Activated T-cell treated with anti-CD3 and anti-CD28 coated beads for 1 hour (primary cell): ENCODE measurements at places on chromosomes 6 and 20.

GRCh38 chr6:20211941-20212391 lies 303 bp downstream of the MBOAT1 start:
- no peak for DNase-seq

GRCh38 chr20:17987988-17988387 lies 19.2 kb downstream of the MGME1 start:
- DNase-seq = no peak

DNA sequence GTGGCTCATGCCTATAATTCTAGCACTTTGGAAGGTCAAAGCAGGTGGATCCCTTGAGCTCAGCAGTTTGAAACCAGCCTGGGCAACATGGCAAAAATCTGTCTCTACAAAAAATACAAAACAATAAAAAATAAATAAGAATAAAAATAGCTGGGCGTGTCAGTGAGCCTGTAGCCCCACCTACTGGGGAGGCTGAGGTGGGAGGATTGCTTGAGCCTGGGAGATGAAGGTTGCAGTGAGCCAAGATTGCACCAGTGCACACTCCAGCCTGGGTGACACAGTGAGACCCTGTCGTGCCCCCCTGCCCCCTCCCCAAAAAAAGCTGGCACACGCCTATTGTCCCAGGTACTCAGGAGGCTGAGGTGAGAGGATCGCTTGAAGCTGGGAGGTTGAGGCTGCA lies 35.1 kb upstream of the SRPK1 start:
- no peak for DNase-seq

DNA sequence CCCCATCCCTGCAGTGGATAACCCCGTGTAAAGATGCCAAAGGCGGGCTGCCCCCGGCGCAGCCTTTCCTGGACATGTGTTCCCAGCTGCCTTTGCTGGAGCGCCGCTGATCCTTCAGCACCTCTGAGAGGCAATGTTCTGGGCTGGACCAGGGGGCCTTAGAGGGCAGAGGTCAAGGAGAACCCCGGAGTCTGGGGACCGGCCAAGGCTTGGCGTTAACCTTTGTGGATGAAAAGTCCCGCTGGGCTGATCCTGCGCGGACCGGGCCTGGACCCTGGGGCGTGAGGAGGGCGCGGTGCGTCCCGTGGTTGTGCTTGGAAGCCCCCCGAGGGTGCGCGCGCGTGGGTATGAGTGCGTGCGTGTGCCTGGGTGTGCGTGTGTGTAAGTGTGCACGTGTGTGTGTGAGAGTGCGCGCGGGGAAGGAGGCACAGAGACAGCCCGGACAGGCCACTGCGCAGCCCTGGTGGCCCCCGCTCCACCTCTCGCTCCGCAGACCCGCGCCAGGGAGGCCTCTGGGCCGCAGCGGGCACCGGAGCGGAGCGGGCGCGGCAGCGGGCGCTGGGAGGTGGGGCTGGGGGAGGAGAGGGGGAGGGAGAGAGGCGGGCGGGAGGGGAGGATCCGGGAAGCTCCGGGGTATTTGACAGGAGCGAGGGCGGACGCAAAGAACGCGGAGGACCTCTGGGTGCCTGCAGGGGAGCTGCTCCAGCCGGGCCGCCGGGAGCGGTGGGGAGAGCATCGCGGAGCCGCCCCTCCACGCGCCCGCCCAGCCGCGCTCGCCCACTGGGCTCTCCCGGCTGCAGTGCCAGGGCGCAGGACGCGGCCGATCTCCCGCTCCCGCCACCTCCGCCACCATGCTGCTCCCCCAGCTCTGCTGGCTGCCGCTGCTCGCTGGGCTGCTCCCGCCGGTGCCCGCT lies at the start of gene SMOC2:
Gene SMOC2, plus strand, starts transcription at position 665 of the 914 bp plus-strand sequence. Its CDS starts 187 bp downstream, at position 852.
- DNase-seq = no peak

GRCh38 chr6:130303431-130303830 lies 62.4 kb upstream of the TMEM200A start:
- no peak for DNase-seq

GRCh38 chr6:143026696-143027449 lies 33.8 kb upstream of the AIG1 start:
- peak; percentile 33 for DNase-seq

DNA sequence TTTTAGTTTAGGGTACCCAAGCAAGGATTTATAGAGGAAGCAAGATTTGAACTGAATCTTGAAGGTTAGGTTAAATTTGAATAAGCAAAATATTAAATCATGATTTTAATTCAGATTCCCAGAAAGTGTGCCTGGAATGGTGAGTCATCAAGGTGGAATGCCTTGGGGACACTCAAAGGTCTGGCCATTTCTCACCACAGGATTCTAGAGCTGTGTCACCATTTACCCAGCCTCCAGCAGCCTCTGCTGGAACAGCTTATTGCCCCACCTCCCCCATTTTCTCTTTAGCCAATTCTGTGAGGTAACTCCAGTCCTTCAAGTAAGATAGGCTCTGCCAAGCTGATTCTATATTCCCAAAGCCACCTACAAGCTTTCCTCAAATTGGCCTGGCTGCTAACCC lies 181.4 kb downstream of the SIM1 start:
- DNase-seq = no peak

GRCh38 chr6:137443901-137444300 lies 50.3 kb downstream of the OLIG3 start:
- no peak for DNase-seq

DNA sequence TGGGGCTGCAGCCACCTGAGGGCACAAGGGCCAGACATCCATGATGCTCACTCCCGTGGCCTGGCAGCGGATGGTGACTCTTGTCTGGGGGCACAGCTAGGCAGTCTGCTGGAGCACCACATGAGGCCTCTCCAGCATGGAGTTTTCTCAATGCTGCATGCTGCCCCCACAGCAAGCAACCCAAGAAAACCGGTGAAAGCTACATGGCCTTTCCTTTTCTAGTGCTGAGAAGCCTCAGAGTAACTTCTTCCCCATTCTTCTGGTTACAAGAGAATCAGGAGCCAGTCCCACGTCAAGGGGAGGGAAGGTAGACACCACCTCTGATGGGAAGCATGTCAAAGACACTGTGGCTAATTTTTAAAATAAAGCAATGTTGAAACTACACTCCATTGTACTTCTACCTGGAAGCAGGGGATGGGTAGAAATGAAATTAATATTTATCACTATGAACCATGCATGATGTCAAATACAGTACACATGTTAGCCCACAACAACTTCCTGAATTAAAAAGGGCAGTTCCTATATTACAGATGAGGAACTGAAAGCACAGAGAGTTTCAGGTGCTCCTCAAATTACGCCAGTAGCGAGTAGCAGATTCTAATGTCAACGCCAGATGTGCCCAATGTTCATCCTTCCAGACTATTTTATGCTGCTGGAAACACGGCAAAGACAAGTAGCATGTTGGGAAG lies 101.5 kb downstream of the LAMP5 start:
- DNase-seq = no peak

DNA sequence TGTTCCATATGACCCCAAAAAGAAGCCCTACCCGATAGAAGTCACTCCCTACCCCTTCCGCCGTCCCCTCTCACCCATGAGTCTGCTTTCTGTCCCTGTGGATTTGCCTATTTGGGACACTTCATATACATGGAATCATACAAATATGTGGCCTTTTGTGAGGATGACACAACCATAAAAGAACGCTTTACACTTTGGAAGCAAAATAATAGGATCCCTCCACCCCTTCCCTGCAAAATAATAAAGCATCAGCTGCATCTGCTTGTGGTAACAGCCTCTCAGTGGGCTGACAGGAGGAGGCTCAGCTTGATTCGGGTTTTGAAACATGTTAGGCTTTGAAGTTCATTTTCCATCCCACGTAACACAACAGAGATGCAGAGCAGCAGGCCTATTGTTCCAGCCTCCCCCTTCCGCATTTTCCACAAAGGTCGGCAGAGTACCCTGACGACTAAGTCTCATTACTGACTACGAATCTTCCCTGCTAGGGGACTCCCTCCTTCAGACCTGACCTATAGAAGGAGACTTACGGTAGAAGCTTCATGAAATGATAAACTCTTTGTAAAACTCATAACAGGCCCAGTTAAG lies 99.1 kb downstream of the ALDH8A1 start:
- no peak for DNase-seq

DNA sequence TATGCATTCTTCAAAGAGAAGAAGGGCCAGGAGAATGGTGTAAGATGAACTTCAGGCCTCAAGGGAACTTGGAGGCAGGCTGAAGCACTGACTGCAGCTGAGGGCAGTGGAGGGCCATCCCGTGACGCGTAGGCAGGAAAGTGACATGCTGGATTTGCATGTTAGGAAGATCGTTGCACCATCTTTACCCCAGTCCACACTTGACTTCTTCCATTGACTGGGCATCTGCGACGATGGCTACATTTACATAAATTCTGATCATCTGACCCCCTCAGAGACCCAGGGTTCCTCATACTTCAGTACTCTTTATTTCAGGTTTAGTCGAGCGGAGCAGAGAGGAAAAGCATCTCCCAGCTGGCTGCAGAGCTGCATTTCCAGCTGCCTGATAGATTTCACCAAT lies 180.2 kb downstream of the PTPRT start:
- DNase-seq = no peak

GRCh38 chr6:32796848-32797776 lies 19.7 kb downstream of the HLA-DOB start:
- DNase-seq = peak; percentile 75

DNA sequence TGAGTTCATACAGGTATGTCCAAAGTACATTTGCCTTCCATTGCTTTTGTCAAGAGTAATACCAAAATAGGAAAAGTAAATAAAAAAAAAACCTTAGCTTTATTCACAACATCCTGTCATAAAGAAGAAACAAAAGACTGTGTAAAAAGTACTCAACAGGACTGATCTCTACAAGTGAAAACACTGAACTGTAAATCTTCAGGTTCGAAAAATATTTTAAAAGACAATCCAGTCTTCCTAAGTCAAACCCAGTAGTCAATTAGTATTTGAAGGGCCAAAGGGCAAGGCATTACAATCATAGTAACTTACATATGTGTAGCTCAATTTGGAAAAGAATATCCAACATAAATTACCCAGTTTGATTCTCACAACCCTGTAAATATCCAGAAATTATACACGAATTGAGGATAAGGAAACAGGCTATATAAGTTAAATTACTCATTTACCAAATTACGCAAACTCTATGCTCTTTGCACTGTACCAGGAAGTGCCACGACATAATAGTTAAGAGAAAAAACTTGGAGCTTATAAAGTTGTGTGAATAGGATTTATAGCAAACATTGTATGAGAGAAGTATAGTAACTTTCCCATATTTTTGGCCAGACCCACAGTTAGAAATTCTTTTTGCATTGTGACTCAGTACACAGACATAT lies 21.2 kb downstream of the PTPRK start:
- DNase-seq = no peak

- no peak for DNase-seq
Observed at GRCh38 chr6:126112171-126112632, 125.9 kb downstream of the TRMT11 start.

DNA sequence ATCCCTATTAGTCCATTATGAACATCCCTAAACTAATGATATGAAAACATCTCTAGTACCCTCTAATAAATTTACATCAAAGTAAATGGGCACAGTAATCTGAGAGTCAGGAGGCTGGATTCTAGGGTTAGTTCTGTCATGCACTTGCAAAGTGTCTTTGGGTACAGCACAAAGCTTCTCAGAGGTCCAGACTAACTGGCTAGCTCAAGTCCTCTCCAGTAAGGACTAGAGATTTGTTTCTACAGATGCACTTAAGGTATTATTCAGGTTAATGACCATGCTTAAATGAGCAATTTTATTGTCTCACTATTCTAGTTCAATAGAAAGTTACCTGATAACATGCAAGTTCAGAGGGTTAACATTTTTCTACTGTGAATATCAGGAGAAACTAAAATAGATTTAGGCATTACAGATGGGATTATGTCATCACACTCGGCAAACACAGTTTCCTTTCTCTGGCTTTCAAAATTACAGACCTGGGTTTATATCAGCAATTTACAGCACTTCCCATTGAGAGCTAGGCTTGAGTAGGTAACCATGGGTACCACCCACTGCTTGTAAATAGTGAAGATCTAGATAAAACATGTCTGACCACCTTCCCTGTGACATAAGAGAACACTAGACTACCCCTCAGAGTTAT lies 402.9 kb upstream of the RUNX2 start:
- DNase-seq = no peak

DNA sequence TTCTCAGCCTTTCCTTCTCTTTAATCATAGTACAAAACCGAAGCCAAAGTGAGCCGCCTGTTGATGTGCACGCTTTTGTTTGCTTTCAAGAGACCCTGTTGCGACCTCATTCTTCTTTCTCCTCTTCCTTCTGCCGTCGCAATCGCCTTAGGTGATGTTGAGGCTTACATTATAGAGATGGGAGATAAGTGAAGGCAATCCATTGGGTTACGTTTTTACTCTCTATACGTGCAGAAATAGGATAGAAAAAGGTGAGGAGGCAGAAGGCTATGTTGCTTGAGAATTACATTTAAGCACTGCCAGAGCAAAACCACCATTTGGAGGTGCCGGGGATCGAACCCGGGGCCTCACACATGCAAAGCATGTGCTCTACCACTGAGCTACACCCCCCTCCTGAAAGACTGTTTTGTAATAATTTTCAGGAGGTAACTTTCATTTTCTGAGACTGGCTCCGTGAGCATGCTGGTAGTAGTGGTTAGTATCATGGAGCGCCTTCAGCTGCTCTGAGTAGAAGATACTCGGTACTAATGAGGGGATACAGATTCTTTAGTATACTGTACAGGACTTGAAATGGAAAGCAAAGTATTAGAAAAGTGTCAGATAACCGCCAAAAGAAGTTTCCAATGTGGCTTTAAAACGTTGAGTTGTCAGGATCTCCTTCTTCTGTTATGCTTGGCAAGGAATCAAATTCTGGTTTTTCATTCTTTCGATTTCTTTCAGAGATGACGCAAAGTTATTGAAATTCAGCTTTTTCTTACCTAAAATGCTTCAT lies 165.6 kb downstream of the TRIM27 start:
- DNase-seq = no peak

DNA sequence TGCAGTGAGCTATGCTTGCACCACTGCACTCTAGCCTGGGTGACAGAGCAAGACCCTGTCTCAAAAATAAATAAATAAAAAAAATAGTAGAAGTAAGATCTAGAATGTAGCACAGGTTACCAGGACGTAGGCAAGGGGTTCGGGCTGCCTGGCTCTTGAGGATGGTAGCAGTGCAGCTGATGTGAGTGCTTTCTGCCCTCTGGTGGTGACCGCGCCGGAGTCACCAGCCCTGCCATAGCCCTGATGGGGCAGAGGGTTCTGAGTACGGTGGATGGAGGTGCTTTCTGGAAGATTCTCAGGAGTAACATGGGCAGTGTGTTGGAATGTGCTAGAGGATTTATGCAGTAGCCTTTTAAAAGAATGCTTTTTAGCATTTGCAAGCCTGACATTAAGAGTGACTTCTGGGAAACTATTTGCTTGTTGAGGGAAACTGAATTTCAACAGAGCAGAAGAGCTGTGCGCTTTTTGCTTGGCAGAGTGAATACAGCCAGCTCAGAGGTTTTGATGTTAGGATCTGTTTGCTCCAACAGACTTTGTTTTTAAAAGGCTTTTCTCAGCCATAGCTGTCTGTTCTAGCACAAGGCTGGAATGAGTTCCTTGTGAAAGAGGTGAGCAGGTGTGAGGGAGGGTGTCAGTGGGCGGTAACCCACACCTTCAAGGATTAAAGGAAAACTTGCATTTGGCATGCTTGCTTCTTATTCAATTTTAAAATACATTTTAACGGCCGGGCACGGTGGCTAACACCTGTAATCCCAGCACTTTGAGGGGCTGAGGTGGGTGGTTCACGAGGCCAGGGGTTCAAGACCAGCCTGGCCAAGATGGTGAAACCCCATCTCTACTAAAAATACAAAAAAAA lies 65.9 kb downstream of the PTPN1 start:
- DNase-seq = peak; percentile 51

- DNase-seq = no peak
Observed at GRCh38 chr20:52236292-52236691, 44.7 kb upstream of the ZFP64 start.
